ENCODE measurements at places on chromosomes 2 and 18.

GRCh38 chr18:45727068-45727467 is 3.1 kb downstream of the SLC14A1 start:
- no peak for DNase-seq

DNA sequence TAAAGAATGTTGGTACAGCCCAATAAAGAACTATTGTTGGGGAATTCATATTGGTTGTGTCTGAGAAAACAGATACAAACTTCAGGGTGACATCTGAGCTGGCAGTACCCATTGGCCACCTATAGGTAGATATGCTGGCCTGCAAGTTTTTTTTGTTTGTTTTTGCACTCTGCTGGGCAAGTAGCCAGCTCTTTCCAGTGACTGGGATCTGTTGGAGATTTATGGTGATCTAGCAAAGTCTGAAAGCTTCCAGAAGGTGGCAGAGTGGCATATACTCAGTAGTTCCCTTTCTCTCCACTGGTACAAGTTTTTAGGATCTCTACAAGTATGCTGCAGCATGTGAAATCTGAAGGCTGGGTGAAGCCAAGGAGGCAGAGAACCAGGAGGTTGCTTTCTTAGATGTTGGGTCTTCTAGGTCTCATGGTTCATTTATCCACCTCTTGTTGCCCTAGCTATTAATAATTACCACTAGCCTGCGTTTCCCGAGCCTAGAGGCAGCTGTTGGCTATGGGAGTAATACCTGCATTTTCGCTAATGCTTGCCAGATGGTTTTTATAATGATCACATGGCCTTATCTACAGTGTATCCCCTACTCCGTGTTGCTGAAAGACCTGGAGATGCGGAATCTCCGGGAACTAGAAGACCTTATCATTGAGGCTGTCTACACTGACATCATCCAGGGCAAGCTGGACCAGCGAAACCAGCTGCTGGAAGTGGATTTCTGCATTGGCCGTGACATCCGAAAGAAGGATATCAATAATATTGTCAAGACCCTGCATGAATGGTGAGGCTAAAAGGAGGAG is 9.5 kb downstream of the COPS7B start:
- no peak for DNase-seq

GRCh38 chr18:43079422-43079821 is 36.1 kb downstream of the RIT2 start:
- DNase-seq: no peak

GRCh38 chr2:174722942-174723592 is 41.2 kb downstream of the CHRNA1 start:
- no peak for DNase-seq

GRCh38 chr2:30679426-30680088 is 127.7 kb downstream of the CAPN13 start:
- no peak for DNase-seq

DNA sequence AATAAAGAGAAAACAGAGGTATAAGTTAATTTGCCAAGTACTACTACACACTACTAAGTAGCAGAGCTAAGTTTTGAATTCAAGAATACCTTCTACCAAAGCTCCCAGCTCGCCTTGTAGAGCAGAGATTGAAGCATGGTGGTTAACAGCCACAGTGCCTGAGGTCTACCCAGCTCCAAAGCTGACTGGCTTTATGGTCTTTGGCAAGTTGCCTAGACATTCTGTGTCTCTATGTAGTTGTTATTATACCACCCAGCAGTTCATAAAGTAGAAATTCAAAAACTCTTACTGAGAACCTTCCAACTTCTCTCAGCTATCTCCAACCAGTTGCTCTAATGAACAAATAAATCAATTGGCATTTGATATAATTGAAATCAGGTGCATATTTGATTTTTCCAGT is 87.8 kb downstream of the PDE11A start:
- no peak for DNase-seq

DNA sequence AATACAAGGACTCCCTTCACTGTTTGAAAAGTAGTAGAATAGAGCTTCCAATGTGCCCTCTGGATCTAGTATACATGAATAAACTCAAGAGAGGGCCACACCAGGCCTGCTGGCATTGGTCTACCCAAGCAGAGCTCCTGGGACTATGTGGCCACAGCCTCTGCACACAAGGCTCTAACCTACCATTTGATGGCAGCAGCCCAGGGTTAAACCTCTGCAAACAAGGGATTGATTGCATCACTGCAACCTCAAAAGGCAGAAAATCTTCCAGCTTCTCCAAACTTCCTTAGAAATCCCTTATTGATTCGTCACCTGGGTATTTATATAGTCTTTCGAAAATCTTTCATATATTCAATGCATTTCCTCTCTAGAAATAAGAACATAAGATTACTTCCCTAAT is 147.6 kb upstream of the SETBP1 start:
- no peak for DNase-seq

DNA sequence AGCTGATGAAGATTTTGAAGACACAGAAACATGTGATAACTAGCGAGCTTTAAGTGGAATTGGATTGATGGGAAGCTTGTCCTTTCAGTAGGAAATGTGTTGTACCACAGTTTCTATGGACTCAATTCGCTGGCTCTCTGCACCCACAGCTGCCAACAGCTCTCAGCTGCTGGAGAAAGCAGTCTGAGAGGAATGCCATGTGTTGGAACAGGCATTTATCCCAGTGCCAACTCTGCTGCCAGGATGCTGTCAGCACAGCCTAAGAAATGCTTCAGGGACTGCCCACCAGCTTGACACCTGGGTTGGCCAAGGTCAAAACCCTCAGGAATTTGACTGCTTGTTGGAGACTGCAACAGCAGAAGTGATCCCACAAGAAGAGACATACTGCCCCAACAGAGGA is 193.0 kb upstream of the THSD7B start:
- no peak for DNase-seq

Measured in stimulated activated CD4-positive, alpha-beta T cell treated with anti-CD3 and anti-CD28 coated beads, Interleukin-2, amount 100 ng/mL, for 24 hours (primary cell).